ENCODE measurements at places on chromosomes 4 and X.

DNA sequence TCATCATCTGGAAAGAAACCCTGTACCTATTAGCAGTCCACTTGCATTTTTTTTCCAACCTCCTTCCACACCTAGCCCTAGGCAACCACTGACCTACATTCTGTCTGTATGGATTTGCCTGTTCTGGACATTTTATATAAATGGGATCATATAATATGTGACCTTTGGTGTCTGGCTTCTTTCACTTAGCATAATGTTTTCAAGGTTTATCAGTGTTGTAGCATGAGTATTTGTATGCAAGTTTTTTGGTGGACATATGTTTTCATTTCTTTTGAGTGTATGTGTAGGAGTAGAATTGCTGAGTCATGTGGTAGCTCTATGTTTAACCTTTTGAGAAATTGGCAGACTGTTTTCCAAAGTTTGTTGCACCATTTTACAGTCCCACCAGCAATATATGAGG lies 198.6 kb downstream of the CEP135 start:
- peak; percentile 89 for DNase-seq

DNA sequence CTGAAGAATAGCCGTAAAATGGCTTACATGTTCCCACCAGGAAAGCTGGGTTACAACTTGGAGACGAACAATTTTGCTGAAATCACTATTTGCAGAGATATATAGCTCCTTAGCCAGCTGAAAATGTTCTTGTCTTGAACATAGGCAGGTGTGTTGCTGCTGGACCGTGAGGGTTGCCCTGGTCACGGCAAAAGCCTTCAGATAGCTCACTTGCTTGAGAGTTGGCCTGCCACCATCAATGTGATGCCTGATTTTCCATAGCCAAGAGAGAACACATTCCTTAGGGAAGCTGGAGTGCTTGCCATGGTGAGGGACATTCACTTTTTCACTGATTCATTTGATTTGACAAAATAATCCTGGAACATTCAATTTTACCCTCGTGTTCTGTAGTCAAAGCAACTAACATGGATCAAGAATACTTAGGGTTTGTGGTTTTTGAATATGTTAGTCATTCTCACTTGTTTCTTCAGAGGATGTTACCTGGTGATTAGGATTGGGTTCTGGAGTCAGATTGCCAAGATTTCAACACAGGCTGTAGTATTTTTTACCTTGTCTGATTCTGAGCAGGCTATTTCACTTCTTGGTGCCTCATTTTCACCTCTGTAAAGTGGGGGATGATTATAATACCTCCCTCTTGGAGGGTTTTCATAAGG lies 536.9 kb downstream of the RAPGEF2 start:
- no peak for DNase-seq

DNA sequence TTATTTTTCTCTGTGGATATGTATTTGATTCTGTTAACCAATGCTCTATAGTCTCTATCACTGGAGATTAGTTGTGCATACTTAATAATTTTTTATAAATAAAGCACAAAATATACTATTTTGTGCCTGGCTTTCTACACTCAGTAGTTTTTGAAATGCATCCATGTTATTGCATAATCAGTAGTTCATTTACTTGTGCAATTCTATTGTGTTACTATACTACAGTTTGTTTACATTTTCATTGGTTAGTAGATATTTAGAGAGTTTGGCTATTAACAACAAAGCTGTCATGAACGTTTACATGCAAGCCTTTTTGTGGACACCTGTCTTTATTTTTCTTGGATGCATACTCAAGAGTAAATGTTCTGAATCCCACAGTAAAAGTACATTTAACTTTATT lies 265.0 kb upstream of the FAT4 start:
- no peak for DNase-seq

- DNase-seq, result no peak
Measured at GRCh38 chrX:46837558-46838485, 979 bp downstream of the RP2 start.

DNA sequence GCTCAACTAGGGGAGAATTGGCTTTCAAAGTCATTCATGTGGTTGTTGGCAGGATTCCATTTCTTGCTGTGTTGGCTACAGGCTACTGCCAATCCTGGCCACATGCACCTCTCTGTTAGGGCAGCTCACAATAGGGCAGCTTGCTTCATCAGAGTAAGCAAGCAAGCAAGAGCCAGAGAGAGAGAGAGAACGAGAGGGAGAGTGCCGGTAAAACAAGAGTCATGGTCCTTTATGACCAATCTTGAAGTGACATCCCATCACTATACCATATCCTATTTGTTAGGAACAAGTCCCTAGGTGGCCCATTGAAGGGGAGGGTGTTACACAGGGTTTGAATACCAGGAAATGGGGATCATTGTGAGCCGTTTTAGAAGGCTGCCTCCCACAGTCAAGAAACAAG lies 33.0 kb upstream of the TLR2 start:
- DNase-seq, result no peak

DNA sequence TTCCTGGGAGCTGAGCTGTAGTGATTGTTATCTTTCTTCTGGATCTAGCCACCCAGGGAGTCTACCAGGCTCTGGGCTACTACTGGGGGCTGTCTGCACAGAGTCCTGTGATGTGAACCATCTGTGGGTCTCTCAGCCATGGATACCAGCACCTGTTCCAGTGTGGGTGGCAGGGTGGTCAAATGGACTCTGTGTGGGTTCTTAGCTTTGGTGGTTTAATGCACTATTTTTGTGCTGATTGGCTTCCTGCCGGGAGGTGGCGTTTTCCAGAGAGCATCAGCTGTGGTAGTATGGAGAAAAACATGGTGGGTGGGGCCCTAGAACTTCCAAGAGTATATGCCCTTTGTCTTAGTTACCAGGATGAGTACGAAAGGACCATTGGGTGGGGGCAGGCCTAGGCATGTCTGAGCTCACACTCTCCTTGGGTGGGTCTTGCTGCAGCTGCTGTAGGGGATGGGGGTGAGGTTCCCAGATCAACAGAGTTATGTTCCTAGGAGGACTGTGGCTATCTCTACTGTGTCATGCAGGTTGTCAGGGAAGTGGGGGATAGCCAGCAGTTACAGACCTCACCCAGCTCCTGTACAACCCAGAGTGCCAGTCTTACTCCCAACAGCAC lies 264.8 kb upstream of the LDB2 start:
- DNase-seq, result no peak

GRCh38 chr4:6658597-6659075 lies 18.2 kb downstream of the MRFAP1 start:
- no peak for DNase-seq

GRCh38 chr4:26736621-26737020 lies 124.0 kb upstream of the STIM2 start:
- no peak for DNase-seq

DNA sequence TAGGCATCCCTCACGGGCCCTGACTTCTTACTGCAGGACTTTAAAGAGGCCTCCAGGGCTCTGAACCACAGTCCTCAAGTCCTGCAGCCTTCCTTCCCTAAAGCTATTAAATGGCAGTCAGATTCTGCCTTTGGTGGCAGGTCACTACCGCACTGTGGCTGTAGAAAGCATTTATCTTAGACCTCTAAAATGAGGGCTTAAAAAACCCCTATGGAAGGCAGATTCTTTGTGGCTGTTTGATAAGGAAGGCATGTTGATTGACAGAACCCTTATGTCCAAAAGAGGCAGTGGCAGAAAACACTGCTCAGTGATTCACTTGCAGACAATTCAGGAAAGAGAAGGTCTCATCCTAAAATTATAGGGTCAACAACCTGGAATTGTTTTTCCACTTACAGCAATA lies 79.2 kb downstream of the FBXL5 start:
- no peak for DNase-seq

DNA sequence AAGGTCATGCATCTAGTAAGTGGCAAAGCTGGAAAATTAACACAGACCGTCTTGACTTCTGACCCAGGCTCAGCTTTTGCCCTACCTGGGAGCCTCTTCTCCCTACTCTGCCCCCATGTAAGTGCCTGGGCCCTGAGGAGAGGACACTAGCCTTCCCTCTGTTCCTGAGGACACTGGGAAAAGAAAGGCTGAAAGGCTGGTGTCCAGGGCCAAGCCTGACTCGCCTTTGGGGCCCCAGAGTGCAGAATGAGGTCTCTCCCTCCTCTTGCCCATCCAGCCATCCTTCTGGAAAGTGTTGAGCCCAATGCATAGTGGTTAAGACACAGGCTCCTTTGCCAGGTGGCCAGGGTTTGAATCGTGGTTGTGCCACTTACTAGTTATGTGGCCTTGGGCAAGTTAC lies 91.5 kb downstream of the PJA1 start:
- DNase-seq, result no peak

DNA sequence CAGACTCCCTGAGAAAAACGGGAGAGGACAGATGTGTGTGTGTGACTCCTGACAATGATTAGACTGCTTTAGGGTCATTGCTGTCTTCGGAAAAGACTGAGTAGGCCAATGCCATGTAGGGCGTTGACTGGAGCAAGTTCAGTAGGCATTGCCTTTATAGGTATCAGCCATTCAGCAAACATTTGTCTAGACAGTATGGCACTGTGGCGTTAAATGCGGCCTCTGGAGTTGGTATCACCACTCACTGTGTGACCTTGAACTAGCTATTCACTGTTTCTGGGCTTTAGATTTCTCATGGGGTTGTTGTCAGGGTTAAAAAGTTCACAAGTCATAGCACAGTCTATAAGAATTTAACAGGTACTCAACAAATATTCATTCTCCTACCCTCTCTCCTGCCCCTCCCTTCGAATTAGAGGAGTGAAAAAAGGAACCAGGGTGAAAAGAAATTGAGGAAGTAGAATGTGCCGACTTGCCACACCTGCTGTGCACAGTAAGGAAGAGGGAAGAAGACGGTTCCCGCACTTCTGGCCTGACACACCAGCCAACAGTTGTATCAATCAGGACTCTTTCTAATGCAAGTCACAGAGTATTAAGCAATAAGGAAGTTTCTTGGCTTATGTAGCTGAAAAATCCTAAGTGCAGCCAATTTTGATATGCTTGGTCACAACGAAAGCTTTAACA lies 83.2 kb upstream of the PLAC8 start:
- no peak for DNase-seq

DNA sequence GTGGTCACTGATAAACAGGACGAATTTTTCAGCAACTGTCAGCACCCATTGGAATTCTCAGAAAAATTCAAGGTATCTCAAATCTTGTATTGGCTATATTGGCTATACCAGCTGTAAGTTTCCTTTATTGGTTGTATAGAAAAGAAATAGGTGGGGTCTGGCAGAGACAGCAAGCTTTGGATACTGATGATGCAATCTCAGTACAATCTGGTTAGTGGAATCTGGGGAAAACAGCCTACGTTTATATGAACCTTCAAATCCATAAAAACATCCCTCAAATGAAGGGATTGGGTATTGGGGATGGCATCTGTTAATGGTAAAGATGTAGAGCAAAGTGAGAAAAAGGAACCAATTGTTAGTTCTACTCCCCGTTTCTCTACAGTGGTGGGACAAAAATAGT lies 76.4 kb upstream of the MBNL3 start:
- no peak for DNase-seq

DNA sequence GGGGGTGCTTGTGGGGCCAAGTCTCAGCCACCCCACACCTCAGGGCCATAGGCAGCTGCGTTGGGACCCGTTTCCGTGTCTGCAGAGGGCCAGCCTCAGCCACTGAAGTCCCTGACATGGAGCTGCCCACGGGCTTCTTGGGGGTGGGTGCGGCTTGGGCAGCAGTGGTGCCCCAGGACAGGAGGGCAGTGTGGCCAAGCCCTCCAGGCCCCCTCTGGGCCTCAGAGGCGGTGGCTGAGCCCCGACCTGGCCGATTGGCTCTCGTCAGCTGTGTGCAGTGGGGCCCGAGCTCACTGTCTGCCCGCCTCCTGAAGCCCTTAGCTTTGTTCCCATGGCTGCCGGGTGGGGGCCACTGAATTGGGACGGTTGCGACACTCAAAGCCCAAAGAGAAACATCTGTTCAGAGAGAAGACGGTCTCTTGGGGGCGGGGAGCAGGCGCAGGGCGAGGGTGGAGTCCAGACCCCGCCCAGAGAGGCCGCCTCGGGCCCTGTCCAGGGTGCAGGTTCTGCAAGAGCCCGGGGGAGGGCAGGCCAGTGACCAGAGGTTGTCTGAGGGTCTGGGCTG lies 9.1 kb downstream of the FGFR3 start:
- DNase-seq, result no peak

- no peak for DNase-seq
Measured at GRCh38 chrX:13074297-13075262, 30.2 kb upstream of the FAM9C start.

DNA sequence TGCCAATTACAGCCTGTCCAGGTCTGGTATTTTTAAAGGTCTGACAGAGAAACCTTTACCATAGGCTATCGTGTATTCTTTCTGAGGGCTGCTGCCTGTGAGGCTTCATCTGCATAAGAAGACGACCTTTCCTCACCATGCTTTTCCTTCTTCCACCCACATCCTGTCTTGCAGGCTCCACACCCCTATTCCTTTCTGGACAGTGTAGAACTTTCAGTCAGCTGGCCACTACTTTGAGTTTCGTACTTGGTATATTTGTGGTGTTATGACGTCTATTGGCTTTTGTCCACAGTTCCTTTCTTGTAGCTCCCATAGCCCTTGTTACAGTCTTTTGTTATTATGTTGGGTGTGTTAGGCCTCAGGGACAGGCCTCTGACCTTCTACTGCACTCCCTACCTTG lies 311.4 kb downstream of the RAPGEF2 start:
- no peak for DNase-seq

- peak; percentile 20 for DNase-seq
Measured at GRCh38 chr4:2761035-2761923, 5.1 kb upstream of the TNIP2 start.
